Regular cardiac myocyte (primary cell): ENCODE measurements at places on chromosomes 16 and 17. TPM values are rescaled to one million over a fixed set of nuclear protein-coding genes. Genes with fewer than 3 reads are reported as not detected.

GRAP gene
- 0.58 and 0.85 TPM in 2 replicates for total RNA-seq

TBC1D28 gene
- not detected in 2 replicates for total RNA-seq

KRT17 gene
- total RNA-seq = 1.9 and 7.0 TPM in 2 replicates

GNPTG gene
- total RNA-seq = 23.6 and 69.1 TPM in 2 replicates

PSMD3 gene
- 87.9 and 143 TPM in 2 replicates for total RNA-seq

KRT28 gene
- not detected in 2 replicates for total RNA-seq

KRTAP17-1 gene
- not detected in 2 replicates for total RNA-seq

NLRP1 gene
- total RNA-seq = 31.8 and 60.3 TPM in 2 replicates

RND2 gene
- 0.19 and 0.28 TPM in 2 replicates for total RNA-seq

FBXW10 gene
- 0.28 TPM in 1 of 2 replicates, not detected in the other for total RNA-seq

TEKT5 gene
- total RNA-seq = not detected in 2 replicates

G6PC1 gene
- not detected in 2 replicates for total RNA-seq

CLEC18C gene
- 0.19 and 0.28 TPM in 2 replicates for total RNA-seq

CCL8 gene
- 0.56 TPM in 1 of 2 replicates, not detected in the other for total RNA-seq

THRA gene
- total RNA-seq = 21.3 and 34.4 TPM in 2 replicates

ACOX1 gene
- 52.4 and 54.8 TPM in 2 replicates for total RNA-seq

CCL14 gene
- total RNA-seq = not detected in 2 replicates

FAM20A gene
- total RNA-seq = 1.7 and 10.4 TPM in 2 replicates

KRTAP4-9 gene
- not detected in 2 replicates for total RNA-seq

RNU2-1 gene
- not detected in 2 replicates for total RNA-seq

INCA1 gene
- total RNA-seq = 0.19 and 0.28 TPM in 2 replicates

GJC1 gene
- total RNA-seq = 15.8 and 40.6 TPM in 2 replicates

RILP gene
- 5.6 and 6.2 TPM in 2 replicates for total RNA-seq

RHBDF2 gene
- 3.1 and 8.2 TPM in 2 replicates for total RNA-seq

CDC6 gene
- 3.7 and 48.1 TPM in 2 replicates for total RNA-seq
